ENCODE measurements at places on chromosomes 11 and 22.
A peak's percentile ranks its signal among the peaks of the same experiment; 100 is the strongest.

- DNase-seq: no peak
Observed at GRCh38 chr22:45831394-45831793, 145.6 kb downstream of the WNT7B start.

GRCh38 chr11:6894097-6894496, 1.8 kb upstream of the OR2D2 start:
- no peak for DNase-seq

GRCh38 chr11:74055938-74056337, 47.1 kb upstream of the UCP3 start:
- no peak for DNase-seq

GRCh38 chr11:88604260-88604659, 266.7 kb upstream of the CTSC start:
- DNase-seq: peak; percentile 23

GRCh38 chr11:95985174-95985808, 61.4 kb upstream of the MTMR2 start:
- no peak for DNase-seq

- DNase-seq: no peak
Observed at GRCh38 chr11:76984743-76985142, 49.5 kb upstream of the B3GNT6 start.

DNA sequence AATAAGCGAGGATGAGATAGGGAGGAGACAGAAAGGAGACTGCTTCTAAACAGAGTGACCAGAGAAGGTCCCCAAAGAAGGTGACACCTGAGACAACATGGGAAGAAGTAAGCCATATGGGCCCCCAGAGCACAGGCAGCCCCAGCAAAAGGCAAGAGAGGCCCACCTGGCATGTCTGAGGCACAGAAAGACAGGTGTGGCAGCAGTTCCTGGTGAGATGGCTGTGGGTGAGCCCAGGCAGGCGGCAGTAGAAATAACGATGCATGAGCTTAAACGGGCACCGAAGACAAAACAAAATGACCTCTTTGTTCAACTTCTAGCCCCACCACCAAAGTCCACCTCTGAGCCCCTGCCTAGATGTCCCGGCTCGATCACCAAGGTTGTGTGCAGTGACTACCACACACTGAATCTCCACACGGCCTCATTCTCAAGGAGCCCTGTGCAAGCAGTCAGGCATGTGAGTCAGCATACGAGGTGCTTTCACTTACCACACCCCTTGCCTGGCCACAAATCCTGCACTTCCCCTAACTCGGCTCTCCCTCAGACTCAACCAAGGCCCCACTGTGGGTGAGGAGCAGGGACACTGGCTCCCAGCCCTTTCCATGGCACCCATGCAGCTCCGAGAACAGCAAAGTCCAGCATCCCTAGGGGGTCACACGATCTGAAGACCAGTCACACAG, 77.6 kb downstream of the PACSIN2 start:
- DNase-seq: peak; percentile 52

- DNase-seq: no peak
Observed at GRCh38 chr11:70205049-70205725, 2.1 kb downstream of the FADD start.

GRCh38 chr11:125069008-125069407, 5.9 kb downstream of the SLC37A2 start:
- no peak for DNase-seq

DNA sequence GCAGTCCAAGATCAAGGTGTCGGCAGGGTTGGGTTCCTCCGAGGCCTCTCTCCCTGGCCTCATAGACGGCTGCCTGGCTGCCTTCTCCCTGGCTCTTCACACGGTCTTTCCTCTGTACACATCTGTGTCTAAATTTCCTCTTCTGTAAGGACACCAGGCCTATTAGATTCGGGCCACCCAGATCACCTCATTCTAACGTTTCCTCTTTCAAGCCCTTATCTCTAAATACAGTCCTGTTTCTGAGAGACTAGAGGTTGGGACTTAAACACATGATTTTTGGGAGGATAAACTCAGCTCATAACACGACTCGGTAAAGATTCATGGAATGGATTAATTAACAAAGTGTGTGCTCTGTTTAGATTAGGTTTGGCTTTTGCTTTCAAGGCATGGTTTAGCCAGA, 136.0 kb upstream of the SORL1-AS1 start:
- no peak for DNase-seq

DNA sequence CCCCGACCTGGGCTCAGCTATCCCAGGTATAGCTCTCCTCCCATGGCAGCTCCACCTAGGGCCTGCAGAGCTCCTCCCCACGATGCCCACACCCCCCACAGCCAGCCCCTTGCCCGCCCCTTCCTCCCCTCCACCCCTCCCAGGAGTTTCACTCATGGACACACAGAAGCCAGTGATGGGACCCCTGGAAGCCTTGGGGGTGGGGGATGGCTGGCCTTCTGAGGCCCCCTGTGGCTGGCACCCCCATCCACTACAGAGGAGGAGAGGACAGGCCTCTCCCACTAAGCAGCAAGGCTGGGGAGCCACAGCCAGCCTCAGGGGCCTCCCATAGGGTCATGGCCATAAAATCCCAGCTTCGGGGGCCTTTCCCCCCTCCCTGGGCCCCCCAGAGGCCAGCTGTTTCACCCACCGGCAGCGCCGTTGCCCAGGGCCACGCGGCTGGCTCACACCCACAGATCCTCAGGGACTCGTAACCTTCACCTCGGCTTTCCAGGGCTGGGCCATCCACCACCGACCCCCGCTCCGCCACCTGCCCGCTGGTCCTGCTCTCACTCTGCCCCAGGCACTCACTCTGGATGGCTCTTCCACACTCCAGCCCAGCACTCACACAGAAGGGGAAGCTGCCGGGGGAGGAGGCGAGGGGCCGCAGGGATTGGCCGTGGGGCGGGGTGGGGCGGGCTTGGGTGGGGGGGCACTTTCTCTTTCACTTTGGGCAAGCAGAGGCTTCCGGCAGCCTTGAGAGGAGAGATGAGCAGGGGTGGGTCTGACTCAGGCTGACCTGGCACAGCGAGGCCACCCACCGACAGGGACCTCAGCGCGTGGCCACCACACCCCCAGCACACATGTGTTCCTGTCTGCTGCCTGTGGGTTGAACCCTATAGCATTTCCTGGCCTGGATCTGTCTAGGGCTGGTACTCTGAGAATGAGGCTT, 2.2 kb downstream of the SLC25A22 start:
- DNase-seq: no peak
